Stimulated activated CD4-positive, alpha-beta T cell treated with anti-CD3 and anti-CD28 coated beads, TNF-alpha, amount 100 ng/mL, for 1 hour (primary cell): ENCODE measurements at places on chromosomes 4 and X.

GRCh38 chrX:19721726-19722370, 165.6 kb downstream of the SH3KBP1 start:
- DNase-seq: no peak

DNA sequence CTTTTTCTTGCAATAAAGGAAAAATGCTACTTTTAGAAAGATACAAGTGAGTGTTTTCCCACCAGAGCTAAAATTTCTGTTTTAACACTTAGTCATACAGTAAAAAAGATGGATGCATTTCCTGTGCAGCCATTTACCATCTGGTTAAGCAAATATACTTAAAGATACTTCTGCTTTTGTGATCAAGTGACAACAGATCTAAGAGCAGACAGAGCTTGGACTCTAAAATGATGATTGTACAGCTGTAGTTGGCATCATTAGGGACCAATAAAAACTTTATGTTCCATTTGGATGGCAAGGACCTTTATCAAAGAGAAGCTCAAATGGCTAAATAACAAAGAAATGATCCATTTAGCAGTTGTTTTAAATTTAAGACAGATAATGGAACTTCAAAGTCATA, 270.8 kb downstream of the FSTL5 start:
- no peak for DNase-seq

DNA sequence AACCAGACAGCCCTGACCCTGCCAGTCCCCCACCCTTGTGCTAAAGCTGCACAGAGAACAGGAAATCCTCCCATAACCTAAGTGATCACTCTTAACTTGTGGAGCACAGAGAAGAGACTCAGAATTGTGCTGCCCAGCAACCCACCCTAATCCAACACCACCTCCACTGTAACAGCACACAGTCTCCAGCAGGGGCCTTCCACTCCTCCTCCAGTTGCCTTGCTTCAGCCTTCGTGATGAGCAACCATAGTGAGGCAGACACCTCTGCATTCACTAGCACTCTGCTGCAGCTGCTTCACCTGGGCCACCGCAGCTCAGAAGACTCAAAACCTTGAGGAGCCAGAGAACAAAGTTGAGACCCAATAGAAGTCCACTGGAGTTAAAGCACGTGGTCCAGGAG, 7.9 kb upstream of the UGT2B4 start:
- DNase-seq: no peak

GRCh38 chrX:132956421-132957210, 1.8 kb downstream of the HS6ST2 start:
- DNase-seq: no peak

GRCh38 chr4:160877087-160877790, 1286.6 kb downstream of the FSTL5 start:
- DNase-seq: no peak

DNA sequence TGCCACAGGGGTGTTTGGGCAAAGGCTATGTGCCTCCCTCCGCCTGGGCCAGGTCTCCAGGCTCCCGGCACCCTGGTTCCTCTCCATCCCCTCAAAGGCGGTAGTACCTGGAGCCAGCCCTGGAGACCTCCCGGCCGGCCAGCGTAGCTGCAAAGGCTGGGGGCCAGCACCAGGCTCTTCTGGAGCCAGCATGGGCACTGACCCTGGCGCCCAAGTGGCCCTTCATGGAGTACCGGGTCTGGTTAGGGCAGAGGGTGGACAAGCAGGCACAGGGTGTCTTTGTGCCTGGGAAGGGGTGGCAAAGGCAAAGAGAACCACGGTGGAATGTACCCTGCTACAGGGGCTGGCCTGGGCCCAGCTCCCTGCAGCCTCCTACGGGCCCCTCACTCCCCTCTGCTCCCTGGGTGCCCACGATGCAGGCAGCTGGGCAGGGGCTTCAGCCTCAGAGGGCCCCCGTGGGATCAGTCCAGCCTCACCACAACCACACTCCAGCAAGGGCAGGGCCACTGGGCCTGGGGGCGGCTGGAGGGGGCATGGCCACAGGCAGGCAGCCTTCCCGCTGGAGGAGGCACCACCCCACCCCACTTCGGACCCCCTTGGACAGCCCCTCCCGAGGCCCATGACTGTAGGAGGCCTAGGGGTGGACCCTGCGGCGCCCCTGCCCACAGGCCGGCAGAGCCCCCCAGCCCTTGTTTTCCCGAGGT, 112.9 kb upstream of the NKX1-1 start:
- no peak for DNase-seq

- DNase-seq: no peak
Observed at GRCh38 chrX:77299549-77299948, 147.6 kb upstream of the FGF16 start.

GRCh38 chrX:56615282-56615681, 51.9 kb downstream of the UBQLN2 start:
- DNase-seq: no peak

DNA sequence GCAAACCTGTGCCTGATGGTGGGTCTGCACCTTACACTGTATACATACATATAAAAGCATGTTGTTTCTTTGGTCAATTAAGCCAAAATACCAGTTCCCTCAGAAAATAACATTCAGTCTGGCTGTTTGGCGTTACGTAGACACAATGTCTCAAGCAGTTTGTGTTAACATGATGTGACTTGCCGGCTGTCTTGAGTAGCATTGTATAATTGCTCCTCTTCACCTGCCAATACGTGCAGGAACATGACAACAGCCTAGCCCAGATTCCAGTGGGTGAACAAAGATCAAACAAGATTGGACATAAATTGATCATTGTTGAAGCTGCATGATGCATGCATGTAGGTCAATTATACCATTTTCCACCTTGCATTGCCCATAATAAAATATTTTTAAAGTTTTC, 102.3 kb downstream of the F11 start:
- no peak for DNase-seq

GRCh38 chrX:643241-643595, 12.6 kb downstream of the SHOX start:
- no peak for DNase-seq
